ENCODE measurements at places on chromosomes 2 and 18.

DNA sequence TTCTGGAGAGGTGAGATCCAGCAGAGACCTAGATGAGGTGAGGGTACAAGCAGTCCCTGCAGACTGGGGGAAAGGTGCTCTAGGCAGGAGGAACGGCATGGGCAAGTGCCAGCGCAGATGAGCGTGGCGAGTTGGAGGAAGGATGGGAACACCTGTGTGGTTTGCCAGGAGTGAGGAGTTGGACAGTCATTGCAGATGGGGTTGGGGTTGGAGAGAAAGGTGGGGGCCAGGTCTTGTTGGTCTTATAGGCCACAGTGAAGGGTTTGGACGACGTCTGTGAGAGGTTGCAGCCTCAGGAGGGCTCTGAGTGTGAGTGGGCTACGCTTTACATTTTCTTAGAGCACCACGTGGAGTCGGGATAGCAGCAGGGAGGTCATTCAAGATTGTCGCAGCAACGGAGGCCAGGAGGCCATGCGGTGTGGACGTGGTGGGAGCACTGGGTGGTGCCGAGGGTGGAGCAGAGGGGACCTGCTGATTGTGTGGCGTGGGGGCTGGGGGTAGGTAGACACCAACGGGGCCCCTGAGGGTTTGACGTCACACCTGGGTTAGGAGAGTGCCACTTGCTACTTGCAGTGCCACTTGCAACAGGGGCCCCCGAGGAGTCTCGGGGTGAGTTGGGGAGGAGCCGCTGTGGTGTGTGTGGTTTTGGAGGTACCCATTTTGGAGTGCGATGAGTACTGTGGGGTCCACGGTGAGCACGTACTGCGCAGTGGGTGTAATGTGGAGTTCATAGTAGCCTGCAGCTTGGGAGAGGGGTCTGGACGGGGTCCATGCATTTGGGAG lies 66.2 kb downstream of the LPIN1 start:
- H3K4me3 ChIP-seq = no peak overlapping the region
- DNase-seq = no peak
- no peaks in the 10 kb centered on the region for H3K4me1 ChIP-seq
- H3K27ac ChIP-seq = no peak overlapping the region
- H3K27me3 ChIP-seq = no peaks in the 10 kb centered on the region
- H3K36me3 ChIP-seq = peaks cover 67% of the 10 kb centered on the region

DNA sequence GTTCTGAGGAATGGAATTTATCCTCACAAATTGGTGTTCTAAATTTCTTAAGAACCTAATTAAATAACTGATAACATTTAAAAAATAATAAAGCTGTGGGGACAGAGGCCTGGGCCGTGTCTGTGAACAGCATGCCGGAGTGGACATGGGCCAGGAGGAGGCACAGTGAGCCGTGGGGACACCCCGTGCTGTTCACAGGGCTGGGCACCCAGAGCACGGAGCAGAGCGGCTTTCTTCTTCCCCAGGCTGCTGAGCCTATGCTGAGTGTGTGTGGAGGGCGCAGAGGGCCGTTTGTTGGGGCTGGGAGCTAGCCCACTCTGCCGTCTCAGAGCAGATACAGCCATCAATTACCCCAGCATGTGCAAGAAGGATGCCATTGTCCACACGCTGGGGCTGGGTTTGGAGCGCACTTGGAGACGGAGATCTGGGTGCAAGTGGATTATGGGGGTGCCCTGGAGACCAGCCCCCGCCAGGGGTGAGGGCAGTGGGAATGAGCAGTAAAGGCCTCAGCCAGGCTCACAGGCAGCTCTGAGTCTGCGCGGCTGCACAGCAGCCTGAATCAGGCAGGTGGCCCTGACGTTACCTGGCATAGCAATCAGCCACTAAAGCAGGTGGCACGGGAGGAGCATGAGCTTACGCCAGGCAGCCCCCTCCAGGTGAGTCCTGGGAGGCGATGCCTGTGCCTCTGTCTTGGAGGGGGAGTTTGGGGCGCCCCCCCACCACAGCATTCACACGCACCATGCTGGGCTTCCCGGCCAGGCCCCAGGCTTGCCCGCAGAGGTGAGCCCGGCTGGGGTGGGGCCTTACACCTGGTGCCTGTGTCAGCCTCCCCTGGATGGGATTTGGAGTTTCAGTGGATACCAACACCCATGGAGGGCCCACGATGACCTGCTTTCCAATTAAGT lies 52.1 kb upstream of the SLC66A3 start:
- H3K36me3 ChIP-seq = no peaks in the 10 kb centered on the region
- no peak overlapping the region for H3K4me3 ChIP-seq
- H3K27ac ChIP-seq = peak overlapping the region; percentile 76
- peaks cover 43% of the 10 kb centered on the region for H3K4me1 ChIP-seq
- peaks cover 24% of the 10 kb centered on the region for H3K27me3 ChIP-seq

GRCh38 chr18:65091744-65092329 lies 659.0 kb upstream of the CDH7 start:
- DNase-seq = no peak
- no peak overlapping the region for H3K4me3 ChIP-seq
- no peaks in the 10 kb centered on the region for H3K27me3 ChIP-seq
- no peaks in the 10 kb centered on the region for H3K36me3 ChIP-seq
- H3K27ac ChIP-seq = no peak overlapping the region

DNA sequence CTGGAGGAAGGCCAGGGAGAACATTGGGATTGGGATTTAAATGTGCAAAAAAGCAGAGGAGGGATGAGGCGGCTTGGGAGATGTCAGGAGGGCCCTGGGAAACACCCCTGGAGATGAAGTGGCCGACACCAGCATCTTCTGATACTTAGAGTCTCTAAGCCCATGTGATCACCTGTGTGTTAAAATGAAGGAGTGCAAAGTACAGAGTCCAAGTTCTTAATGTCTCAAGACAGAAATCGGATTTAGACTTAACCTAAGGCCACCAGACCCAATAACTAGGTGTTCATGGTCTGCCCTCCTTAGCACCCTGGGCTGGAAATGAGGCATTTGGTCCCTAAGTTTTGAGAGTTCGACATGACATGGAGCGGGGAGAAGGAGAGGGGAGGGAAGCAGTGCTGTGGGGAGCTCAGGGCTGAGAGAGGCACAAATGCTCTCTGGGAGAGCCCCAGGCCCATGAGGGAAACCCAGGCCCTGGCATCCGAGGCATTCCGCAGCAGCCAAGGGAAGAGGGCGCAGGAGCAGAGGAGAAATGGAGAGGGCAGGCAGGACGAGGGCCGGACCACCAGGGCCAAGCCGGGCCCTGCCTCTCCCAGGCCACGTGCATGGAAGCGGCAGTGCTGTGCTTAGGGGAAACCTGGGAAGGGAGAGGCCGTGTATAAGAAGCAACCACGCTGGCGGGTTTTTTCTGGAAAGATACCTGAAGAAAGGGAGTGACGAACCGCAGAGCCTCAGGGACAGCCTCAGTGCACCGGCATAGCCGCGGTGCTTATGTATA lies 63.3 kb downstream of the SFXN5 start:
- no peaks in the 10 kb centered on the region for H3K4me1 ChIP-seq
- H3K36me3 ChIP-seq = no peaks in the 10 kb centered on the region
- no peaks in the 10 kb centered on the region for H3K27me3 ChIP-seq
- DNase-seq = no peak

DNA sequence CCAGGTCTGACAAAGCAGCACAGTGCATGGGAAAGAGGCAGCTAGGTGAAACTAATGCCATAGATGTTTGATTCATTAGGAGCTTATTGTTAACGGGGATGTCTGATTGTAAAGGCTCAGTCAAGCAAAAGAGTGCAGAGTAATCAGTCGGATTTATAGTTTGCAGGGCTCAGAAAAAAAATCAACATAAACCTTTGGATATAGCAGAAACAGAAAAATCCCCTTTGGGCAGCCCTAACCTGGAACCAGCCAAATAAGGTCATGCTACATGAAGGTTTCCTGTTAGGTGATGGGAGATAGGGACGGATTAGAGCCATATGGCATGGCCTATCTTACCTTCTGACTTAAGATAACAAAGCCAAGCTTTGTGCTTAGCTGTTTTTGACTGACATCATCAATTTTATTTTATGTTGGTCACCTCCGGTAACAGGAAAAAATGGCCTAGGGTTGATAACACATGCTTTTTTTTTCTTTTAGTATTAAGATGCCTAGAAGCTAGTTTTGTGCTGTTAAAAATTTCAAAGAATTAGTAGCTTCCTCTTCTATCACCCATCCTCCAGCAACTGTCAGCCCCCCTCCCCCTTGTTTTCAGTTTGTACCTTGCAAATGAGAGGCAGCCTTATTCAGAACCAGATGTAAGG lies 60.7 kb upstream of the ZEB2 start:
- DNase-seq = no peak
- no peak overlapping the region for H3K27ac ChIP-seq
- H3K36me3 ChIP-seq = no peaks in the 10 kb centered on the region
- H3K4me3 ChIP-seq = no peak overlapping the region
- peaks cover 8% of the 10 kb centered on the region for H3K4me1 ChIP-seq
- peaks cover 9% of the 10 kb centered on the region for H3K27me3 ChIP-seq

GRCh38 chr2:145043399-145043834 lies 523.5 kb upstream of the ZEB2 start:
- H3K4me1 ChIP-seq = no peaks in the 10 kb centered on the region
- no peaks in the 10 kb centered on the region for H3K27me3 ChIP-seq
- H3K4me3 ChIP-seq = no peak overlapping the region

- H3K27me3 ChIP-seq = peaks cover 40% of the 10 kb centered on the region
- H3K27ac ChIP-seq = no peak overlapping the region
- no peak overlapping the region for H3K4me3 ChIP-seq
- DNase-seq = no peak
These were observed 5.5 kb upstream of the RMDN2 start for GRCh38 chr2:37919631-37920032.

- H3K27ac ChIP-seq = no peak overlapping the region
- H3K4me1 ChIP-seq = no peaks in the 10 kb centered on the region
- H3K36me3 ChIP-seq = no peaks in the 10 kb centered on the region
- H3K4me3 ChIP-seq = no peak overlapping the region
- H3K27me3 ChIP-seq = no peaks in the 10 kb centered on the region
These were observed 405.3 kb downstream of the SPAG16 start for GRCh38 chr2:213689585-213689984.

DNA sequence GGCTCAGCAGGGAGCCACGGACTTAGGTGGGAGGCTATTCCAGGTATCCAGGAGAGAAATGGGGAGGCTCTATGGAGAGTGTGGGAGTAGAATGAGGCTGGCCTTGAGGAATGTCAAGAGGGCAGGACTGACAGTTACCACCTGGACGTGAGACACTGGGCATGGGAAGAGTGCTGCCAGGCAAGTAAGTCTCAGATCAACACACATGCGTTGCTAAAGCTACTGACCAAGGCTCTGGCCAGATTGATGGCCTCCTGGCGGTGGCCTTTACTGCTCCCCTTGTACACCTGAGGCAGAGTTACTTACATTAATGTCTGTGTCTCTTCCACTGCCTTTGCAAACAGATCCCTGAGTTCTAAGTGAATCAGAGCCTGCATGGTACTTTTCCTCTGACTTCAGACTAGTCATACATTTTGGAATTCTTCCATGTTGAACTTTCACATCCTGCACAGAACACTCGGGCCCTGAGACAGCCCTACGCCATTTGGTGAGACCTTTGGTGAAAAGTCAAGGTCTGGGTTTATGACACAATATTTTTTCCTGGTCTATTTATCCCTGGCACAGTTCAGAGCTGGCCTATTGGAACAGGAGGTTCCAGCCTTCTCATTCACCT lies 398.8 kb upstream of the TRIB2 start:
- H3K27me3 ChIP-seq = peaks cover 5% of the 10 kb centered on the region
- H3K27ac ChIP-seq = no peak overlapping the region
- H3K4me3 ChIP-seq = no peak overlapping the region

DNA sequence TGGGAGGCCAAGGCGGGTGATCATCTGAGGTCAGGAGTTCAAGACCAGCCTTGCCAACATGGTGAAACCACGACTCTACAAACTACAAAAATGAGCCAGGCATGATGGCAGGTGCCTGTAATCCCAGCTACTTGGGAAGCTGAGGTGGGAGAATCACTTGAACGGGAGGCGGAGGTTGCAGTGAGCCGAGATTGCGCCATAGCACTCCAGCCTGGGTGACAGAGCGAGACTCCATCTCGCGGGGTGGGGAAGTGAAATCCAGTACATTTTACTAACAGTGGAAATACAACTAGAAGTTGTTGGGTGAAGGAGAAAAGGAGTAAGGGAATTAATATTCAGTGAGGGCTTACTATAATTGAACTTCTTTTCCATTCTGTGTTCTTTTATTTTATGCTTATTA lies 13.2 kb upstream of the ENOSF1 start:
- peaks cover under 1% of the 10 kb centered on the region for H3K4me1 ChIP-seq
- DNase-seq = no peak
- peaks cover 8% of the 10 kb centered on the region for H3K36me3 ChIP-seq
- no peak overlapping the region for H3K27ac ChIP-seq

DNA sequence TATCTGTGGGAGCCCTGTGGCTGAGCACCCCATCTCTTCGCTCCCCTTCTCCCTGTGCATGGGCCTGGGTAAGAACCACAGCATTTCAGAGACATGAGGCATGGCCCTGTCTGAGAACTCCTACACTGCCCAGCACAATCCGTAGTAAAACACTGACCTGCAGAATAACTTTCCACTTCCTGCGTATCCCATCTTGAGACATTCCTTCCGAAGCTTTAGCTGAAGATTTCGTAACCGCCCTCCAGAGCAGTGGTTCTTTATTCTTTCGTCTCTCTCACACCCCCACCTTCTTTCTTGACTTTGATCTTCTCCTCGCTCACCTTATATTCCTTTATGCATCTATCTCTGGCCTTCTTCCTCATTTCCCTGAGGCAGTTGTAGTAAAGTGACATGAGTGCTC lies 381.1 kb downstream of the HRH4 start:
- H3K4me3 ChIP-seq = no peak overlapping the region
- H3K27me3 ChIP-seq = no peaks in the 10 kb centered on the region
- no peaks in the 10 kb centered on the region for H3K4me1 ChIP-seq
- no peak overlapping the region for H3K27ac ChIP-seq
- no peak for DNase-seq

DNA sequence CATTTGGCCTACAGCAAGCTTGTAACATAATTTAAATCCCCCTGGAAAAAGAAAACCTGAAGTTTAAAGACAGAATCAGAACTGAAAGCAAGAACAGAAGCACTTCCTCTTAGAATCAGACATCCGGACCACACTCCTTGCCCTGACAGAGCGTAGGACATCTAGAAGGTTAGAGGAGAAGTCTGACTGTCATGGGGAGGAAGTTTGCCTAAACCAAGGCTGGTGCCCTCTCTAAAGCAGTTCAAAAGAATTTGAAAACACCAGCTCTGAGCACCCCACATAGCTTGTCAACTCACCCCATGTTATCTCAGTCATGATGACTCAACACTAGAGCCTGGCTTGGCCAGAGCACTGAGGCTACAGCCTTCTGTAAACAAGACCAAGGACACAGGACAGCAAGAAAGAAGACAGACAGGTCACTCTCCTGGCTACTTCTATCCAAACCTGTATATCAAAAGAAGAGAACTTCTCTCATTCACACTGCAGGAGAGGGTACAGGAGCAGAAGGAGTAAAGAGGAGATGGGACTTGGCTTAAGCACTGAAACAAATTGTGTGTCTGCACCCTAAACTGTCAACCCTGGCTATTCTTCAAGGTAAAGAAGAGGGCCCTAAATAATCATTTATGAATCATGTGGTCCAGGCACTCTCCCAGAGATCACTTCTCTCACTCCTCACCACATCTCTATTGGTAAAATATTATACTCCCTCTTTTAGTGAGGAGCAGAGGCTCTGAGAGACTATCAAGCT lies 198.6 kb downstream of the MEMO1 start:
- H3K4me3 ChIP-seq = peak overlapping the region; percentile 1
- no peaks in the 10 kb centered on the region for H3K36me3 ChIP-seq
- H3K27ac ChIP-seq = peak overlapping the region; percentile 68
- peaks cover 19% of the 10 kb centered on the region for H3K4me1 ChIP-seq

- no peaks in the 10 kb centered on the region for H3K36me3 ChIP-seq
- no peaks in the 10 kb centered on the region for H3K27me3 ChIP-seq
- no peak overlapping the region for H3K4me3 ChIP-seq
- DNase-seq = no peak
- no peak overlapping the region for H3K27ac ChIP-seq
These were observed 140.4 kb downstream of the MYO1B start for GRCh38 chr2:191385416-191386160.

Measured in activated CD4-positive, alpha-beta T cell treated with anti-CD3 and anti-CD28 coated beads, Interleukin-2, amount 10 ng/mL, durations not matched to agents 7 days and 5 days (primary cell).